GM12865 (cell line): ENCODE measurements at places on chromosomes 7 and 10.

GRCh38 chr10:23037561-23037960, 57.8 kb upstream of the MSRB2 start:
- DNase-seq: no peak

DNA sequence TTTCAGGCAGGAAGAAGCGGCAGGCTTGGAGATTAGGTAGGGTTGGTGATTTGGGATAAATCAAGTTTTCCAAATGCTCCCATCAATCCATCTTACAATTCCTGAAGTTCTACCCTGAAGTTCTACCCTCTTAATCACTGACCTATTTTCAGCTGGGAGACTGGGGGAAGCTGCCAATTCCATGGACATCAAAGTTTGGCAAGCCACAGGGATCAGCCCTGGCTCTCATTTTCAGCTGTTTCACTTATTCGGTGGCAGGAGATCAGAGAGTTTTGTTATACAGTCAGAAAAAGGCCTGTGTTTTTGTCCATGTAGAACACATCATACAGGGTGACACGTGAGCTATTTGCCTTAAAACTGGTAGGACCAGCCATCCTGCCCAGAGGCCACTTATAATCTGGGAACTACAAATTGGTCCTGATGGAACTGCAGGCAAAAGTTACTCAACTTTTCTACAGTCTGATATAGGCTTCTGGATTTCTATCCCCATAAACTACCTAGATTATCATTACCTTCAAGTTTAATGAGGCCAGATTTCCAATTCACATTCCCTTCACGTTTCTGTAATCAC, 112.9 kb upstream of the ZNF746 start:
- no peak for DNase-seq

- no peak for DNase-seq
These were observed 16.5 kb downstream of the ZNF365 start for GRCh38 chr10:62390497-62391176.

DNA sequence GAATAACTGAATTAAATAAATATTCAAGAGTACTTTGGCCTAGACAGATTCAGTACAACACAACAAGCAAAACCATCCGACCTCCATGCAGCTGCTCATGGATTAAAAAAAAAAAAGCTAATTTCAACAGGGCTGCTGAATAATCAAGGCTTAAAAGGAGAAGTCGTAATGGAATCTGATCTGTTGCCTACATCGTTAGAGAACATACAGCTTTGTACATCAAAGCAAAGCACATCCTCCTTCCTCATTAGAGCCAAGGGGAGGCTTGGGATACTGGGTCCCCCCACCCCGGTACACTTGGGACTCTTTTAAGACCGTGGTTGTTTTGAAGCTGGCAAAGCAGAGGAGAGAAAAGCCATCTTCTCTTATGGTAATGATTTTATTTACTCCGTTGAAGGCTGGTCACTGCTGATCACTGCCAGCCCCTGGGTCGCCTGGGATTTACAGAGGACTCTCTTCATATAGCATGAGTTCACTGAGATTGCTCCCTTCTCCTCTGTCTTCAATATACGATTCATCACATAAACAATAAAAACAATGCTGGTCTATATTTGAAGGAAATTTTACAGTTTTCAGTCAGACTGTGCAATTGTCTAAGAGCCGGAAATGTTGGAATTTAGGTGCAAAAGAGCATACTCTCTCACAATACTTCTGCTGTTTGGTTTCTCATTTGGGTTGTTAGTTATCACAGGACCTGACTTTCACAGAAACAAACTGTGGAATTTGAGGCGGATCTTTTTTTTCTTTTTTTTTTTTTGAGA, 148.8 kb downstream of the FAM107B start:
- DNase-seq: no peak

- no peak for DNase-seq
These were observed 187.1 kb downstream of the TNS3 start for GRCh38 chr7:47394751-47395252.

DNA sequence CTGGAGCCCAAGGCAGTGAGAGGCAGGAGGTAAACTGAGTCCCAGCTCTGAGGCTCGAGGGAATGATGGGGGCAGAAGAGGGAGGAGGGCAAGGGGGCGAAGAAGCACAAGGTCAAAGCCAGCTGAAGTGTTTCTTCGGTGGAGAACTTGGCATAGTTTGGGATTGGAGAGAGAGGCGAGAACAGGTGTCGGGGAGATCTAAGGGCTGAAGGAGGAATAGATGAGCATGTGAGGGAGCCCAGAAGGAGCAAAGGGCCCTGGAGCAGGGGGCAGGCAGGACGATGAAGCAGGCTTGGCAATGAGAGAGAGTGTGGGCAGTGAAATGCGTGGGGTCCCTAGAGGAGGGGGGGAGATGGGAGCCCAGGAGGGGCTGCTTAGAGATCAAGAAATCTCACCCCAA, 35.9 kb downstream of the SH3PXD2A start:
- DNase-seq: no peak

- no peak for DNase-seq
These were observed 101.4 kb downstream of the C10orf105 start for GRCh38 chr10:71618176-71618575.

DNA sequence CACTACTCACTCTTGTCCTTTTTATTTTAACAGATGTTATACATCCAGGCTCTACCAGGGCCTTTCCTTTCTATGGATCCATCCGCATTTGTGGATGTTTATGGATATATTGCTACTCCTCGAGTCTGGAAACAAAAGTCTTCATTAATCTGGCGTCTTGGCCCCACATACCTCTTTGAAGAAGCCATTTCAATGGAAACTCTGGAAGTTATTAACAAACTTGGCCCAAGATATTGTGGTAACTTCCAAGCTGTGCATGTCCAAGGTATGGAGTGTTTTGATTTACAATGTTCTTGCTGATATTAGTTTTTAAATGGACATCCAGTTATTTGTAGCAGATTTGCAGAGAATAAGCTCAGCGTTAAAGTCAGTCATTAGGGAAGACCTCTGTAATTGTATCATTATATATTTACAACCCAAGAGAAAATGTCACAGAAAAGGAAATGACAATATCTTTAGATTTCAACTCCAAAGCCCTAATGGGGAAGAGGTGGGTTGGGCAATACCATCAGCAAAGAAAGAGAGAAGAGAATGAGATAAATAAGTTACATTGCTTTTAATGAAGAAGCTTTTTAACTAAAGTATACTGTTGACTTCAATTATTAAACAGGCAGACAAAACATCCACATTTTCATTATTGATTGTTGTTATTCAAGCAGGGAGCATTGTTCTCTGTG, 102.1 kb downstream of the WDFY4 start:
- DNase-seq: no peak

GRCh38 chr7:131254211-131254610, 73.5 kb upstream of the MKLN1 start:
- DNase-seq: no peak

- no peak for DNase-seq
These were observed 119.0 kb upstream of the LANCL2 start for GRCh38 chr7:55246171-55246570.

GRCh38 chr7:7102906-7103305, 79.4 kb upstream of the C1GALT1 start:
- no peak for DNase-seq

DNA sequence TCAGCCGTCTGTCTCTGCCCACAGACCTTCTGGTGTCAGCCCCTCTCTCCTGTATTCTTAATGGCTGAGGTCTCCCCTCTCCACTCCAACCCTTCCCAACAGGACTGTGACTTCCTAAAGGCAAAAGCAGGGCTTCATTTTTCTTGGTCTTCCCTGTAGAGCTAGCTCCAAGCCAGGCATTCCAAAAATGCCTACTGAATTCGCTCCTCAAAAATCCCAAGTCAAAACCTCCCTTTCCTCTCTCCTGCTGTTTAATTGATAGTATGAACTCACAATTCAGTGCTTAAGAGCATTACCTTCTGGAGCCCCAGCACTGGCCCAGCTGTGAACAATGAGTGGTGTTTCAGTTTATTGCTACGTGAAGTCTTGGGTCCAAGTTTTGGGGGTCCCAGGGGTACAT, 628.4 kb downstream of the PARD3 start:
- DNase-seq: no peak
